ENCODE measurements at places on chromosomes 7 and 10. TPM values are rescaled to one million over a fixed set of nuclear protein-coding genes. Genes with fewer than 3 reads are reported as not detected.

DNA sequence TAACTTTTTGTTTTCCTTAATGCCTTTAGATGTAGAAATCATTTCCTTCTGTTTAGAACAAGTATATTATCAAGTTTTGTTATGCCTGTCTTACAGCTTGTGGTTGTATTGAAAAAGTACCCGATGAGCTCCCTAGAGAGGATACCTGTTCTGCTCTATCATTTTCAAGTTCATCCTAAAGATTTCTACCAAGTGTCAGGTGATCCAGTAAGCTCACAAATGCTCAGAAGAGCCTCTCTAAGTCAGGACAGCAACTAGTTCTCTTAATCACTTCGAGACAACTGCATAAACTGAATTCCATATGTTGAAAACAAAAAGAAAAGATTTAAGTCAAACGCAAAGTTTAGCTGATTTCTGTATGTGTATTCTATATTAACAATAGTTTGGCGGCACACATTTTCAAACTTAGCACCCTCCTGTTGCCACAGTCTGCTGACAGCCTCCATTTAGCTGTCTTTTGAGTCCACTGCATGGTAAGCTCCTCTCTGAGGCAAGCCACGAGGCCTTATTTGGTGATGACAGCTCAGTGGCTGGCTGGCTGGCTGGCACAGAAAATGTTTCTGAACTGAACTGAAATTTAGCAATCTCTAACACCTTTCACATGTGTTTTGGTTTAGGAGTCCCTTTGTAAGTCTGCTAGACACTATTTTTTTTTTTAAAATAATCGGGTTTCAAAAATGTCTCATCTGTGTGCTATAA is 59.4 kb downstream of the SEMA3C start:
- no peaks in the 10 kb centered on the region for H3K4me1 ChIP-seq
- H3K4me3 ChIP-seq = no peak overlapping the region
- no peak for DNase-seq
- H3K27ac ChIP-seq = no peak overlapping the region

GRCh38 chr10:88245974-88246511 is 337.1 kb downstream of the RNLS start:
- no peak overlapping the region for H3K27ac ChIP-seq
- no peaks in the 10 kb centered on the region for H3K27me3 ChIP-seq
- no peak for DNase-seq

- H3K4me1 ChIP-seq = no peaks in the 10 kb centered on the region
- H3K36me3 ChIP-seq = no peaks in the 10 kb centered on the region
- peaks cover 5% of the 10 kb centered on the region for H3K27me3 ChIP-seq
- peak; percentile 46 for DNase-seq
Measured at GRCh38 chr7:98418636-98419315, 17.9 kb upstream of the BAIAP2L1 start.

DNA sequence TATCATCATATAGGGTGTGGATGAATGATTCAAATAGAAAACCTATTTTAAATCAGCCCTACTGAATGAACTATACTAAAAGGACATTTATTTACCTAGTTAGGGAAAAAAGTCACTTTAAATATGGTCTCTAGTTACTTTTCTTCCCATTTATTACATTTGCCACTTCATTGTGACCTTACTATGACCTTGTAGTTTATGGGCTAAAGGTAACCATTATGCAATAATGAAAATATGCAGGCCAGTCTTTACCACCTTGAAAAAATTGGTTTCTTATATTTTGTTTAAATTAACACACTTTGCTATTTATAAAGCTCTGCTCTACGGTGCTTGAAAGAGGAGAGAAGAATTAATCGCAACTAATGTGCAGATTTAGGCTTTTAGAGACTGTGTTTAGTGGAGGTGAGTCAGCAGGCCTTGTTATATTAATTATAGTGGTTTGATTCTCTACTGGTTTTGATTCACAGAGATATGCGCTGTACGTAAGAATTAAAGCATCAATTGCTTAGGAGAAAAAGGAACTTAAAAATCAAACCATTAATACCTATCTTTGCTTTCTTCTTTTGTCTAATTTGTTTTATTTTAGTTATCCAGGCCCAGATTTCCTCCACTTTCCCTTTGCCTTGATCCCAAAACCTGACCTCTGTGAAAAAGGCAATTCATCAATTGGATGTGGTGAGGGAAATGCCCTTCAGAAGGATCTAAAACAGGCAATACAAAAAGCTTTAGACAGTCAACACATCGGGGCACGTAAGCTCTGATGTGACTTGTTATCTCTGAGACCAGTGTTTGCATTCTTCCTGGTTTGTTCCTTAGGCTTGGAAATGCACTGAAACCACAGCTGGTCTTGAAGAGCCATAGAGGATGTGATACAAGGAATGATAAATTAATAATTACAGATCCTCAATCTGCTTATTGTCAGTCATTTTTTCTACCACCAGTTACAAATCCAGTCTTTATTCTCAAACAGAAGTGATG is 141.2 kb upstream of the HDAC9 start:
- no peak overlapping the region for H3K27ac ChIP-seq
- no peak overlapping the region for H3K4me3 ChIP-seq
- peaks cover 3% of the 10 kb centered on the region for H3K4me1 ChIP-seq
- no peaks in the 10 kb centered on the region for H3K36me3 ChIP-seq

- H3K27ac ChIP-seq = peak overlapping the region; percentile 19
- H3K4me3 ChIP-seq = no peak overlapping the region
- H3K36me3 ChIP-seq = no peaks in the 10 kb centered on the region
- peak; percentile 27 for DNase-seq
- H3K4me1 ChIP-seq = peaks cover 33% of the 10 kb centered on the region
Measured at GRCh38 chr10:72285972-72286521, 12.3 kb downstream of the DDIT4 start.

- no peak for DNase-seq
- no peaks in the 10 kb centered on the region for H3K4me1 ChIP-seq
- H3K4me3 ChIP-seq = no peak overlapping the region
- no peak overlapping the region for H3K27ac ChIP-seq
Measured at GRCh38 chr7:46854958-46855473, 726.9 kb downstream of the TNS3 start.

GRCh38 chr10:97048649-97049427 is 136.9 kb downstream of the SLIT1 start:
- H3K27me3 ChIP-seq = peaks cover 2% of the 10 kb centered on the region
- H3K36me3 ChIP-seq = no peaks in the 10 kb centered on the region
- no peak for DNase-seq
- no peak overlapping the region for H3K27ac ChIP-seq
- H3K4me3 ChIP-seq = no peak overlapping the region

DNA sequence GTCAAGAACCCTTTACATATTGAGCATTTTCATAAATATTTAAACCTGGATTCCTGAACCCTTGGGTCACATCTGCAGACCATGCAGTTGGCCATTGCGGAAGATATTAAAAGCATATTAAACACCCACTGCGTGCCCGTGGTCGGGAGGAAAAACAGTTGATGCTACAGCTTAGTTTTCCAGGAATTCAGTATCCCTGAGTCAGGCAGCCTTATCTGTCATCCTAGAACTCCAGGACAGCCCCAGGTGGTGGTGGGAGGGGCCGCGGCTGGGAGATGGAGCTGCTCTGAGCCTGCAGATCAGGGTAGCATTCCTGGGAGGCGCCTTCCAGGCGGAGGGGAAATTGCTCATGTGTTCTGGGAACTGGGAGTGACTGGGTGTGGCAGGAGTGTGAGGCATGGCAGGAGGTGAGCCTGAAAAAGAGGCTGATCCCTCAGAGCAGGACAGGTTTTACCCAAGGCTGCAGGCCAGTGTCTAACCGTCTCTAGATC is 222.9 kb upstream of the SH2B2 start:
- H3K36me3 ChIP-seq = peaks cover 8% of the 10 kb centered on the region
- H3K27ac ChIP-seq = no peak overlapping the region

DNA sequence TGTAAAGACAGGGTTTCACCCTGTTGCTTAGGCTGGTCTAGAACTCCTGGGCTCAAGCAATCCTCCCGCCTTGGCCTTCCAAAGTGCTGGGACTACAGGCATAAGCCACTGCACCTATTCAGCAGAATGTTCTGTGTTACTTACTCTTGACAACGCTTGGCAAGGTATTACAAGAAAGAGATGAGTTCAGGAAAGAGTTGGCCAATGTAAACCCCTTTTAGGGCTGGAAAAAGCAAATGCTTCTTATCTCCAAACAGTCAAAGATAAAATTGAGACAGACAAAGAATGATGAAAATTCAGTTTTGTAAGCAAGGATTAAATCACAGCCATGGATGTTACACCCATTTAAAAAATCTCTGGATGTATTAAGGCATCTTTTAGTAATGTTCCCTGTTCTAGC is 114.0 kb upstream of the PODXL start:
- peaks cover 8% of the 10 kb centered on the region for H3K27me3 ChIP-seq
- H3K27ac ChIP-seq = no peak overlapping the region
- H3K4me1 ChIP-seq = no peaks in the 10 kb centered on the region
- DNase-seq = no peak
- no peak overlapping the region for H3K4me3 ChIP-seq

- no peak overlapping the region for H3K27ac ChIP-seq
- H3K27me3 ChIP-seq = no peaks in the 10 kb centered on the region
- no peak overlapping the region for H3K4me3 ChIP-seq
- no peak for DNase-seq
- no peaks in the 10 kb centered on the region for H3K36me3 ChIP-seq
- H3K4me1 ChIP-seq = peaks cover 6% of the 10 kb centered on the region
Measured at GRCh38 chr10:13555884-13556510, 27.2 kb upstream of the BEND7 start.

- H3K4me1 ChIP-seq = peaks cover 2% of the 10 kb centered on the region
- no peaks in the 10 kb centered on the region for H3K27me3 ChIP-seq
- H3K27ac ChIP-seq = no peak overlapping the region
- no peak for DNase-seq
Measured at GRCh38 chr7:151671514-151671913, 151.8 kb upstream of the RHEB start.

GRCh38 chr10:100186253-100187212 is 704 bp upstream of the ERLIN1 start:
- H3K27ac ChIP-seq = peak overlapping the region; percentile 95
- H3K4me3 ChIP-seq = peak overlapping the region; percentile 96
- H3K27me3 ChIP-seq = no peaks in the 10 kb centered on the region

- H3K27me3 ChIP-seq = no peaks in the 10 kb centered on the region
- no peak for DNase-seq
- no peaks in the 10 kb centered on the region for H3K36me3 ChIP-seq
- H3K27ac ChIP-seq = no peak overlapping the region
- no peak overlapping the region for H3K4me3 ChIP-seq
Measured at GRCh38 chr10:14118953-14119352, 211.8 kb downstream of the FRMD4A start.

- no peak overlapping the region for H3K27ac ChIP-seq
- no peak overlapping the region for H3K4me3 ChIP-seq
- no peaks in the 10 kb centered on the region for H3K27me3 ChIP-seq
- DNase-seq = peak; percentile 65
Measured at GRCh38 chr7:38374507-38374906, 101.1 kb upstream of the TARP start.

- no peaks in the 10 kb centered on the region for H3K4me1 ChIP-seq
- H3K4me3 ChIP-seq = no peak overlapping the region
- no peak overlapping the region for H3K27ac ChIP-seq
- DNase-seq = no peak
Measured at GRCh38 chr10:75319274-75319673, 82.3 kb downstream of the ZNF503 start.

TASOR2 gene
- 37.7 TPM for total RNA-seq

EFCAB10 gene
- total RNA-seq = not detected

OGDHL gene
- total RNA-seq = 0.37 TPM

MUC12 gene
- not detected for total RNA-seq

PRXL2A gene
- 17.7 TPM for total RNA-seq

MYOF gene
- 10.4 TPM for total RNA-seq

SLC26A4 gene
- 1.3 TPM for total RNA-seq
